ENCODE measurements at places on chromosomes 6 and 20. TPM values are rescaled to one million over a fixed set of nuclear protein-coding genes. Genes with fewer than 3 reads are reported as not detected.

Gene GCNT2
- 24.9 TPM for total RNA-seq

Gene ZMYND8
- 98.7 TPM for total RNA-seq

Gene ZSWIM1
- total RNA-seq: 11.6 TPM

Gene AFDN
- 240 TPM for total RNA-seq

Gene FAM217A
- not detected for total RNA-seq

Gene ARFGEF2
- 29.4 TPM for total RNA-seq

Gene TNFAIP3
- total RNA-seq: 15.1 TPM

Gene EDN1
- 0.46 TPM for total RNA-seq

Gene EYA4
- total RNA-seq: 0.34 TPM

Gene GDAP1L1
- 1.9 TPM for total RNA-seq

Gene APOBEC2
- not detected for total RNA-seq

Gene KHDC1
- 5.7 TPM for total RNA-seq

Gene MYLK2
- 0.48 TPM for total RNA-seq

Gene TPX2
- total RNA-seq: 118 TPM

Gene PSORS1C2
- not detected for total RNA-seq

Gene DAAM2
- 0.27 TPM for total RNA-seq

Gene TMEM181
- total RNA-seq: 21.2 TPM

Gene WFDC2
- total RNA-seq: 994 TPM

Gene RNF39
- not detected for total RNA-seq

Gene TBX18
- 1.5 TPM for total RNA-seq

Gene RBPJL
- not detected for total RNA-seq

Gene TRIM40
- total RNA-seq: not detected

Gene SLC9A8
- total RNA-seq: 10.3 TPM

Gene BPI
- total RNA-seq: not detected

Gene ENPP4
- total RNA-seq: 3.5 TPM

Gene SLC13A3
- 6.2 TPM for total RNA-seq

Gene DEF6
- 6.5 TPM for total RNA-seq

Gene PPP1R14C
- total RNA-seq: not detected

Gene FOXS1
- total RNA-seq: not detected

Gene COL19A1
- 0.19 TPM for total RNA-seq

Gene HLA-DMB
- 0.50 TPM for total RNA-seq

Gene ZBTB12
- total RNA-seq: 24.8 TPM

Gene BCAS4
- 25.0 TPM for total RNA-seq

Gene SOBP
- 1.4 TPM for total RNA-seq

Gene SCGN
- total RNA-seq: not detected

Gene TRAPPC3L
- not detected for total RNA-seq

Gene EMILIN3
- 8.1 TPM for total RNA-seq

Gene SMPDL3A
- 3.0 TPM for total RNA-seq

Gene DLK2
- not detected for total RNA-seq
